Amygdala (tissue), 56 donors: ENCODE measurements at places on chromosomes 7 and 10.

- no peak for DNase-seq
These were observed 660.8 kb downstream of the SUGCT start for GRCh38 chr7:40795607-40796006.

- DNase-seq = no peak
These were observed 79.1 kb downstream of the FAM53B start for GRCh38 chr10:124665091-124665490.

- DNase-seq = peak; percentile 45
These were observed 18.2 kb downstream of the POLL start for GRCh38 chr10:101569622-101570427.

DNA sequence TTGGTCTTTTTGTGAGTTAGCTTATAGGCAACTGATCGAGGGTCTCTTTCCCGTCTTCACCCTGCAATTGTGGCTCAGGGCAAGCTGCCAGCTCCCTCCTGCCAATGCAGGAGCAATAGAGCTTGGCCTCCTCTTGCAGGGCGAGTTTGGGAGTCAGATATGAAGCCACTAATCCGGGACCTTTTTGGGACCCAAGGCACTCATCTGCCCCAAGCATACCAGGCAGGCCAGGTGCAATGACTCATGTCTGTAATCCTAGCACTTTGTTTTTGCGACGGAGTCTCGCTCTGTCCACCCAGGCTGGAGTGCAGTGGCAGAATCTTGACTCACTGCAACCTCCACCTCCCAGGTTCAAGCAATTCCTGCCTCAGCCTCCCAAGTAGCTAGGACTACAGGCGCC, 21.1 kb downstream of the LIMK1 start:
- no peak for DNase-seq

DNA sequence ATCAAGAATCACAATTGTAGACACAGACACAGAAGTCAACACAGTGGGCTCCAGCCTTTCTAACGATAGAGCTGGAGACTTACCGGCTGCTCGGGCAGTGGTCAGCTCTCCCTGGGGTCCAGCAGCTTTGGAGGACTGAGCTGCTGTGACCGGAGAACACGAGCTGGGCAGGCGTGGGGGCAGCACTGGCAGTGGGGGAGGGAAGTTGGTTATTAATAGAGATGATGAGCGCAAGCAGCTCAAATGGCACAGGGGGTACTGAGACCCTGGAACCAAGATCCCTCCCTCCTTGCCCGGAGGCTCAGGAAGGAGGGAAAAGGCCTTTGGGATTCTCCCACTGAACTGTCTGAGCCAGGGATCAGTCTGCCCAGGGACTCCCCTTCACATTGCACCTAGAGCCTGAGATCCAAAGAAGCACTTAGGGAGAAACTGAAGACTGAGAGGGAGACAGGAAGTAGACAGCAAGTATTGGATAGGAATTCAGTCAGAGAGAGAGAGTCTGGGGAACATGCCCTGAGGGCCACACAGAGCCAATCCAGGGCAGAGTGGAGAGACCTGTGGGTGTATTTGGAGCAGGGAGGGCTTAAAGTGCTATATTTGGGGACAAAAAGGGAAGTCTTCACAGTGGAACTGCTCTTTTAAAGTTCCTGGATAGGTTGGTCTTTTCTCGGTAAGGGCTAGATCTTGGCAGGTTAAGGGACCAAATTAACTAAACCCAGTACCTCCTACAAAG, at the start of gene MYOZ1:
Gene MYOZ1, minus strand, starts transcription at position 147 of the 733 bp plus-strand sequence. CDS start 1,457 bp downstream, outside the sequence.
- DNase-seq = no peak

DNA sequence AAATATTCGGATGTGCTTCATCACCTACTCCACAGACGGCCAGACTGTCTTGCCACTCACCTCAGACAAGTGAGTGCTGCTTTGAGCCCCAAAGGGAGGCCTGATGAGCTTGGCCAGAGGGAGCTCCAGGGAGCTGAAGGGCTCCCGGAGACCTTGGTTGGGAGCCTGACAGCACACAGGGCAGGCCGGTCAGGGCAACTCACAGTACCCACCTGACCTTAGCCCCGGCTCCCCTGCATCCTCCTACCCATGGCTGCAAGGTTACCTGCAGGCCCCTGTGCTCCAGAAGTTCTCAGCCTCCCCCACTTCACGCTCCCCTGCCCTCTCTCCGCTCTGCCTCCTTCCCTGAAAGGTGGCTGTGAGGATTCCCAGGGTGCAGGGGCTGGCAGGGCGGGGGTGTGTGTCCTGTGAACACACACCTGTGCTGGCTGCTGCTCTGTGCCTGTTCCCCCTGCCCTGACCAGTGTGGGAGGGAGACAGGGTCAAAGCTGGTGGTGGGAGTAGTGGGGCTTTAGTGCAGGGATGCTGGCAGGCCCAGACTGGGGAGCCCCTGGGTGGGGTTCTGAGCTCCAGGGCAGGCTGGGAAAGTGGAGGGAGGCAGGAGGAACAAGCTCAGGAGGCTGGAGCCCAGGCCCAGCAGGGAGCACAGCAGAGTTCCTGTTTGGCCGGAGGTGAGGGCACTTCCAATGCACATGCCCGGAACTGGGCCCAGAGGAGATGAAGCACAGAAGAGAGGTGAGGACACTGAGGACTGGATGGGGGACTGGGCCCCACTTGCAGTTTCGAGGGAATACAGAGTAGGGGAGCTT, 7.2 kb downstream of the ANTXRL start:
- no peak for DNase-seq

- no peak for DNase-seq
These were observed 29.8 kb downstream of the C10orf120 start for GRCh38 chr10:122669842-122670241.

- DNase-seq = no peak
These were observed 101.9 kb upstream of the PDLIM1 start for GRCh38 chr10:95392681-95393164.

DNA sequence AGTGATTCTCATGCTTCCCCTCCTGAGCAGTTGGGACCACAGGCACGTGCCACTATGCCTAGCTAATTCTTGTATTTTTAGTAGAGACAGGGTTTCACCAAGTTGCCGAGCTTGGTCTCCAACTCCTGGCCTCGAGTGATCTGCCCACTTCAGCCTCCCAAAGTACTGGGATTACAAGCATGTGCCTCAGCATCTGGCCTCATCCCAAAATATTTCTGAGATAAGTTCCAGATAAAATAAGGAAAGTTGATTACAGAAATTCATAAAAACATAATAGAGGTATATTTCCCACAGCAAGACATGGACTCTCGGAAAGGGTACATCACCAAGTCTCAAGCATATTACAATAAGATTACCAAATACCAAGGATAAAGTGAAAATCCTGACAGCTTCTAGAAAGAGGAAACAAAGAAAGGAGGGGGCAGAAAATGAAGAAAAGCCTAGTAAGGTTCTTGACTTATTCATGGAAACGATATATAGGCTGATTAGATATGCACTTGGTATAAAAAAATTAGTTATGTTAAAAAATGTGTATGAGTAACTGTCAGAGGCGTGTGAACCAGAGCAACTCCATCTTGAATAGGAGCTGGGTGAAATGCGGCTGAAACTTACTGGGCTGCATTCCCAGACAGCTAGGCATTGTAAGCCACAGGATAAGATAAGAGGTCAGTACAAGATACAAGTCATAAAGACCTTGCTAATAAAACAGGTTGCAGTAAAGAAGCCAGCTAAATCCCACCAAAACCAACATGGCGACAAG, 35.0 kb downstream of the IQUB start:
- no peak for DNase-seq

DNA sequence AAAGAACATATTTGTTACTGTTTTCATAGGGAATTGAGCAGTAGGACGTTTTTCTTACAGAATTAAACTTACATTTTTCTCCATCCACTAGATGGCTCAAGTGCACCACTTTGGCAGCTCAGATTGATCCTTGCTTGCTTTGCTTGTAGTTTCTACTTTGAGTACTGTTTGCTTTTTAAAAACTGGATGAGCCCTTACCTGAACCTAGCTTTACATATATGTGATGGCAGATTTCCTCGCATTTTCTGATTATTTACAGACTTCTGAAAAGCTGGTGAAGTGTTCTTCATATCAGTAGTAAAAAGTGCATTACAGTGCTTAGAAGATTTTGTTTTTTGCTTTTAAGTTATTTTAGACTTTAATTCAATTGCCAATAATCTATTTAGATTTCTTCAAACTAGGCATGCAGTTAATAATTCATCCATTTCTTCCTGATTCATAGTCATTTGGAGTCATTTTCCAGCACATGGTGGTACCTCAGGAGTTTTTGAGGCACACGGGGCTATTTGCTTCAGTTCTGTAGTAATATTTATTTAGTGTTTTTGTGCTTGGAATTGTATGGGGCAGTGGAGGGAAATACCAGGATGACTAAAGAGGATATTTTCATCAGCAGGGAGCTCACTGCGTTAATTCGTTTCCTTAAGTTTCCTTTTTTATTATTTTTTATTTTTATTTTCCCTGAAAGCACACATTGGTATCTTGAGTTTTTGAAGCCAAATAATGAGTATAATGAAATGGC, 57.3 kb downstream of the MAPK8 start:
- no peak for DNase-seq

GRCh38 chr10:124344266-124344590, 74.5 kb downstream of the OAT start:
- no peak for DNase-seq

GRCh38 chr7:43522406-43523156, 60.3 kb upstream of the STK17A start:
- DNase-seq = no peak

GRCh38 chr7:102300643-102301221, 14.1 kb downstream of the SH2B2 start:
- no peak for DNase-seq

GRCh38 chr7:107327986-107328569, 141.8 kb upstream of the GPR22 start:
- no peak for DNase-seq

DNA sequence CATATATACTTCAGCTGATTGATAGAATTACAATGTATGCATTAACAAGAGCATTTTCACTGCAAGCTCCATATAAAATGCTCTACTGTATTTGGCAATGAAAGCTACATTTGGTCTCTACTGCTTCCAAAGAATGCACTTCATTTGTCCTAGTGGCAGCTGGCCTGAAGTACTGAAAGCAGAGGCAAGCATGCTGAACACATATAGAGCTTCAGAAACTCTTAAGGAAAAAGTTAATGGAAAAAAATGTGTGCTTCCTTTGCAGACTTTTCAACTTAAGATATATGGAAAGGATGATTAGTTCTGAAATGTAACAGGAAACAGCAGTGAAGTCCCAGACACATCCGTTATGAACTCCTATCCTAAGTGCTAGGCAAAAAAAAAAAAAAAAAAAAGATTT, 537.1 kb upstream of the POM121L12 start:
- no peak for DNase-seq

DNA sequence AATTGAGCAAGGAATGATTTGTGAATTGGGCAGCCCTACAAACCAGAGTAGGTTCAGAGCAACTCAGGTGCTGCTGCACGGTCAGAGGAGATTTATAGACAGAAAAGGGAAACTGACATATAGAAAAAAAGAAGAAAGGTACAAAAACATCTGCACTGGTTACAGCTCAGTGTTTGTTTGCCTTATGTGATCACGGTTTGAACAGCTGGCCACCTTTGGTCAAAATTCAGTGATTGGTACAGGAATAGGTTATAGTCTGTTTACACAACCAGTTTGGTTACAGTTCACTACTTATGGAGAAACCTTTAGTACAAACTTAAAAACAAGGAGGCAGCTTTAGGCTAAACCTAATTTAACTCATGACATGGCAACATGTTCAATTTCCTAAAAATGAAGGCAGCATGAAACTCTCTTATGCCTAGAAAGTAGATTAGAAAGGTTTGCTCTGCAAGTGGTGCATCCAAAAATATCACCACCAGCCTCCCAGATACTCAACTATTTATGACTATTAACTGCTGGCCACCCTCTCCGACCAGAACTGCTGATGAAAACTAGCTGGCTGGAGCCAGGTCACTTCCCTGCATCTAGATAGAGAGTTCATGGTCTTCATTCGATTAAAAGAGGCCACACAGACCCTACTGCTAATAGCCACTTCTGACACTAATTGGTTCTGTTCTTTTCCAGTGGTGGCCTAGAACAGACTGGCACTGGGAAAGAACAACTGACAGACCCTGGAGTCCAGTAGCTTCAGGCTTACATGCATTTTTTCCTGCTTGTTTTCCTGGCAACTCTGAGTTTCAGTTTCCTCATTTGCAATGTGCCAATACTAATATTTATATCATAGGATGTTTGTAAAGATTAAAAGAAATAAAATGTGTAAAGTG, 548.0 kb downstream of the CCSER2 start:
- DNase-seq = no peak

DNA sequence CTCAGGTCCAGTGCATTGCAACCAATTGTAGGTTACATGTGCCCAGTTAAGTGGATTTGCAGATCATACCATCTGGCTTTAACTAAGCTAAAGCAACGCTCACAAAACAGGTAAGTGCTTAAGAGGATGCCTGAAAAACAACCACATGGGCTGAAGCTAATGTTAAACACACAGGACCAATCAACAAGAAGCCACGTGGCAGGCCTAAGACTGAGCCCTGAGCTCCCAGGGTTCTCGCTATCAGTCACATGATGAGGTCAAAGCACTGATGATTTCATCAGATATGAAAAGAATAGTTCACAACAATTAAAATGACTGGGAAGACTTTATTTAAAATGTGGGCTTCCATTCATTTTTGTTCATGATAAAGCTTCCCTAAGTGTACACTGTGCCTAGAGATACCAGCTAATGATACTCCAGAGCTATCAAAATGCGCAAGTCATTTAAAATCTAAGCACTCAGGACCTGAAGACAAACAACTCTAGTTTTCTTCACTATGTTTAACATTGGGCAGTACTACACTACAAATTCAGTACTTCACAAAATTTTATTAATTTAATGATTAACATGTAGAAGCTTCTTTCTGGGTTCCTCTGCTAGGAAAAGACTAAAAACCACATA, 90.6 kb downstream of the PIP4K2A start:
- no peak for DNase-seq

GRCh38 chr7:45230083-45230482, 72.5 kb downstream of the RAMP3 start:
- DNase-seq = no peak

DNA sequence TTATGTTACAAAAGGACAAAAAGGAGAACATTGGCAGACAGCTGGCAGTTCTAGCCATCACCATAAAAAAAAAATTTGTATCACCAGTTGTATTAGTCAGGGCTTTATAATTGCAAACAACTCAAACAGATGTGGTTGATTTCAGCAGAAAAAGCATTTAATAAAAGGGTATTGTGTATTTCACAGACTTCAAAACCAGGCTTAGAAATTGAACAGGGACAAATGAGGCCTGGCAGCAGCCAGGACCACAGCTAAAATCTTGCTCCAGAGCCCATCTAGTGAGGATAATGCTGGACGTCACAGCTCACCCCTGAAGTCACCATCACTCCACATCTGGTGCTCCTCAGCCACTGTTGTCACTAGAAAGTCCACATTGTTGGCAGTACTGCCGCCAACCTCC, 52.9 kb upstream of the CALD1 start:
- no peak for DNase-seq

DNA sequence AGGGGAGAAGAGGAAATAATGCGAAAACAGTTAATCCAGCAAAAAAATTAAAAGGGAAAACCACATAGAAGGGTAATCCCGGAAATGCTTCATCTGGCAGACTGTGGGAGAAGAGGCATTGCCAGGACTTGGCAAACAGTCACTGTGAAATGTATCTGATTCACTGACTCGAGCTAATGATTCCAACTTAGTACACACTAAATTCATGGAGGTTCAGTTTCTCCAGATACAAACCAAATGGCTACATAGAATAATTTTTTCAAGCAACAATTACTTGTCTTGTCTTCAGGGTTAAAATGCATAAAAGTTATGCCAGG, 36.4 kb downstream of the GDI2 start:
- no peak for DNase-seq
